ENCODE measurements at places on chromosomes 7 and 10.
A peak's percentile ranks its signal among the peaks of the same experiment; 100 is the strongest.

GRCh38 chr10:98881789-98882188 lies 353.9 kb downstream of the HPSE2 start:
- DNase-seq: no peak

GRCh38 chr7:46315891-46316290 lies 394.8 kb upstream of the IGFBP3 start:
- DNase-seq: no peak

DNA sequence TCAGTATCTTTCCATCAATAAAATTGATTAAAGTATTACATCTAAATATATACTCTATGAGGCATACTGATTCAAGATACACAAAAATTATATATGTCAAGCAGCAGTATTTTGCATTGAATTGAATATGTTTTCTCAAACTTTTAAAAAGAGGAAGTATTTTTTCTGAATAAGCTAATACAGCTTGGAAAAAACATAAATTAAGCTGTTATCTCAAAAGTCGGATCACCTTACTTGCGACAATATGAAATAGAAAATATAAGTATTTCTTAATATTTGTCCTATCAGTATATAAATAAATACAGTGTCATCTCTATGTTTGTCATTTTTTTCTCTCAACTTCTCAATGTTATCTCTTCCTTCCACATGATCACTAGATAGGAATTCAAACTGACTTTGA lies 139.3 kb downstream of the MBL2 start:
- DNase-seq: no peak

- DNase-seq: no peak
Measured at GRCh38 chr10:63030536-63030935, 102.6 kb upstream of the NRBF2 start.

- no peak for DNase-seq
Measured at GRCh38 chr10:99685597-99685967, 26.3 kb downstream of the ENTPD7 start.

- no peak for DNase-seq
Measured at GRCh38 chr7:127393368-127394058, 1.0 kb upstream of the ZNF800 start.

GRCh38 chr10:75165684-75166622 lies 44.6 kb upstream of the VDAC2 start:
- DNase-seq: no peak

DNA sequence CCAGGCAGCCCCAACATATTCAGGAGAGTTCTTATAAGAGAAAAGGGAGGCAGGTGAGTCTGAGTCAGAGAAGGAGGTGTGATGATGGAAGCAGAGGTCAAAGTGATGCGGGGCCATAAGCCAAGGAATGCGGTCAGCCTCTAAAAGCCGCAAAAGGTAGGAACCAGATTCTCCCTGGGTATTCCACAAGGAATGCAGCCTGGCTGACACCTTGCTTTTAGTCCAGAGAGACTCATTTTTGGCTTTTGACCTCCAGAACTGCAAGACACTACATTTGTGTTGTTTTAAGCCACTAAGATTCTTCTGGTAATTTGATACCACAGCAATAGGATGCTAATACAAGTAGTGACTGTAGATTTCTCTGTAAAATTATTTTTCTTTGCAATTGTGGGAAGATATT lies 151.5 kb upstream of the EEPD1 start:
- DNase-seq: no peak

DNA sequence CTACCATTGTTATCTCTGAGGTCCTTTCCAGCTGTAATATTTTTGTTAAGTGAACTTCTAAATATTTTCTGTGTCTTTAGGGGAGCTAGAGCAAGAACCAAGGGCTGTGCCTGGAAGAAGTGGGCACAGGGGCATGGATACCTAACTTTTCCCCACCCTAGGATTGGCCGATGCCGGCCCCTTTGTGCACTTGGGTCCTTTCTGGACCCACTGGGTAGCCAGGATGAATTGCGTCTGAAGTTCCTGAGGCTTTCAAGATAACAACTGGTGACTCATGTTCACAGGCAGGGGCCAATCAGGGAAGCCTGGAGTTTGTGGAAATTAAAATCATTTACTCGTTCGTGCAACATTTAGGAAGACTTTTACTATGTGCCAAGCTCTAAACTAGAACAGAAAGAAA lies 758 bp downstream of the DPCD start:
- no peak for DNase-seq

GRCh38 chr7:13797545-13797944 lies 191.9 kb downstream of the ETV1 start:
- no peak for DNase-seq

DNA sequence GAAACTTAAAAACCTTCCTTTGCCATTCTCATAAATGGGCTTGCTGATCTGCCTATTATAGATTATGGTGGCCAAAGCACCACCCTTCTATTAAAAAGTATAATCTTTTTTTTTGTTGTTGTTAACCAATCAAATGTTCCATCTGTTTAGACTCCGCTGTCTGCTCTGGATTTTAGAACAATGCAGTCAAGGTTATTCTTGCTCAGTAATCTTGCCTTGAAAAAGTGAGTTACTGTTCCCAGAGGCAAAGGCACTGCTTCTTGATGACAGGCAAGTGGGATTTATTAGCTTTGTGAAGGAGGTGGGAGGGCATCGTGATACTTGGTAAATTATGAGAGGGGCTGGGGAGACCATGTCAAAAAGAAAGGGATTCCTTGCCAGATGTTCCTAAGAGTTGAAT lies 143.5 kb downstream of the KIAA1217 start:
- no peak for DNase-seq

- peak; percentile 92 for DNase-seq
Measured at GRCh38 chr7:90211391-90212148, at the start of gene STEAP2. Gene STEAP2, plus strand, starts transcription at chr7:90211740. Its CDS starts 13,343 bp downstream, at chr7:90225083.

GRCh38 chr7:54712820-54713219 lies 46.2 kb downstream of the SEC61G start:
- DNase-seq: no peak

DNA sequence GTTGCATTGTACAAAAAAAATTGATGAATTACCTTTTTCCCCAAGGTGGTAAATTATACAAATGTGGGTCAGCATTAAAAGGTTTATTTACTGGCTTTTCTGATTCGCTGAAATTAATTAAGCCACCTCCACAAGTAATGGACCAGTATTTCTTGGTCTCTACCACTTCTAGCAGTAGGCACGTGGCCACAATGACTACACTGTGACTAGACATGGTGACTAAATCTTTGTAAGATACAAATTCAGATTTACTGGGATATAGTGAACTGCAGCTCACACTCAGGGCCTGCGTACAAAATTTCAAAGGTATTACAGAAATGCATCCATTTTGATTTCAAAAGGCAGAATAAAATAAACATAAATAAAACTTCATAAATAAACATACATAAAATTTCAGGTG lies 10.9 kb downstream of the HPSE2 start:
- DNase-seq: no peak

DNA sequence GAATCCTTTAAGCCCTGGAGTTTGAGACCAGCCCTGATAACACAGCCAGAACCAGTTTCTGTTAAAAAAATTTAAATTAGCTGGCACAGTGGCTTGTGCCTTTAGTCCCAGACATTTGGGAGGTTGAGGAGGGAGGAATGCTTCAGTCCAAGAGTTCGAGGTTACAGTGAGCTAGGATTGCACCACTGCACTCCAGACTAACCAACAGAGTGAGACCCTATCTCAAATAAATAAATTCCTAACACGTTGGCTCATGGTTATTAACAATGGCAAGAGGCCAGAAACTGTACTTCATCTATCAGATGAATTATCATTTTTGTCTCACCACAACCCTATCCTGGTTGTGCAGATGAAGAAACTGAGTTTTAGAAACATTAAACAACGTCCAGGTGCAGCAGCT lies 2.1 kb upstream of the PPIA start:
- no peak for DNase-seq

DNA sequence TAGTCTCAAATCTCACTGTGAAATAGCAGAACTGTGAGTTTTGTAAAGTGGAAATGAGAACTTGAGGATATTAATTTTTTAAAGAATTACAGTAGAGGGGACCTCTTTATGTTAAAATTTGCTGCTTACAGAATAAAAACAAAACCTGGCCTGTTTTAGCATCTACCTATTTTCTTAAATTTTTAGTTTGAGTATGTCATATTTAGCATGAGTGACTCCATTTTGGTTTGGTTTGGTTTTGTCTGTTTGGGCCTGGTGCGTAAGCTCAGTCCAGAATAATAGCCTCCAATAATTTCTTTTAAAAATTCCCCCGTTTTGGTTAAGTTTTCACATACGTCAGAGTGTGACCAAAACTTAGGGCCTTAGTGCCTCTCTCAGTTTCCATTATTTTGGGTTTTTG lies 152.0 kb upstream of the ZNF92 start:
- DNase-seq: no peak

GRCh38 chr7:122550545-122550944 lies 148.4 kb downstream of the RNF133 start:
- DNase-seq: no peak

- no peak for DNase-seq
Measured at GRCh38 chr7:13016592-13017332, 329.3 kb downstream of the ARL4A start.

- no peak for DNase-seq
Measured at GRCh38 chr7:93429563-93429962, 145.0 kb downstream of the CALCR start.

GRCh38 chr7:83684928-83685327 lies 36.0 kb upstream of the SEMA3E start:
- no peak for DNase-seq

DNA sequence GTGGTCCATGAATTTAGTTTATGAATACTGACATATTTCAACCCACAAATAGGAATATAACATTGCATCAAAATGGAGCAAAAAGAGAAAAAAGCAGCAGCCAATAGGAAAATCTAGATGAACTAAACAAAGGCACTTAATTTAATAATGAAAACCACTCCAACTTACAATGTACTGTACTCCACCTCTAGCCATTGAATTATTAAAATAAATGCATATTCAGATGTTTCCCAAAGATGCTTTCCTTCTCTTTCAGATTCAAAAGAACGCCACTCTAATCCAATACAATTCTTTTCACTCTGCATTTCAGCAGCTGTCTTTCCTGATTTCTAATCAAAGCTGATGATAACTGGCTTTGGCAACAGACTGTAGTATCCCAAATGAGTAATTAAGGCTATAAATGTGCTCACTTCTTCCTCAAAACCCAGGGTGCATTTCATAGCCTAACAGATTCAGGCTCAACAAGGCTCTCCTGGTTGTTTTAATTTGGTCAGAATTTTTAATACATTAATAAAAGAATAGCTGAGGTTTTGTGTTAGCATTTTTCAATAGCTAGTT lies 577.1 kb downstream of the PARD3 start:
- no peak for DNase-seq

- DNase-seq: no peak
Measured at GRCh38 chr10:132328738-132329137, 3.3 kb upstream of the LRRC27 start.

DNA sequence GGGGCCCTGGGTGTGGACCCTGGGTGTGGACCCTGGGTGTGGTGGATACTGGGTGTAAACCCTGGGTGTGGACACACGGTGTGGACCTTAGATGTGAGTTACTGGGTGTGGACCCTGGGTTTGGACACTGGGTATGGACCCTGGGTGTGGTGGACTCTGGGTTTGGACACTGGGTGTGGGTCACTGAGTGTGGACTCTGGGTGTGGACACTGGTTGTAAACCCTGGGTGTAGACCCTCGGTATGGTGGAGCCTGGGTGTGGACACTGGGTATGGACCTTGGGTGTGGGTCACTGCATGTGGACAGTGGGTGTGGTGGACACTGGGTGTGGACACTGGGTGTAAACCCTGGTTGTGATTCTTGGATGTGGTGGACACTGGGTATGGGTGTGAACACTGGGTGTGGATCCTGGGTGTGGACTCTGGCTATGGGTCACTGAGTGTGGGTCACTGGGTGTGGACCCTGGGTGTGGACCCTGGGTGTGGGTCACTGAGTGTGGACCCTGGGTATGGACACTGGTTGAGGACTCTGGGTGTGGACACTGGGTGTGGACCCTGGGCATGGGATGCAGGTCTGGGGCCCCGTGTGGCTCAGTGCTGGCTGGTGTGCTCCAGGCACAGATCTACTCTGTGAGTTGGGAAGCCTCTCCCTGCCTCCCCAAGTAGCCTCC lies 356.2 kb downstream of the GLRX3 start:
- no peak for DNase-seq

DNA sequence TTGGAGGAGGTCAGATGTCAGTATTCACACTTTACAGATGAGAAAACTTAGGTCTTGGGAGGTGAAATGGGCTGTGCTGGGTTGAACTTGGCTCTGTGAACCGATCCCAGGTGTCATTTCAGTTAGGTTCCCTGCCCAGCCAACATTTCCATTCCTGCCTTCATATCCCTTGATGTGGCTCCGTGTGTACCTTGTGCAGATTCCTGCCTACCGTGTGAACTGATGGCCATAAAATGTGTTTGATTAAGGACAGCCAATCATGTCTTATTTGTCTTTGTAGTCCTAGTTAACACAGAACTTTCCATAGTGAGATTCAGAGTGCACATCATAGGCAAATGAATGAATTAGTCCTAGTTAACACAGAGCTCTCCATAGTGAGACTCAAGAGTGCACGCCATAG lies 101.0 kb upstream of the GATA3 start:
- DNase-seq: no peak

DNA sequence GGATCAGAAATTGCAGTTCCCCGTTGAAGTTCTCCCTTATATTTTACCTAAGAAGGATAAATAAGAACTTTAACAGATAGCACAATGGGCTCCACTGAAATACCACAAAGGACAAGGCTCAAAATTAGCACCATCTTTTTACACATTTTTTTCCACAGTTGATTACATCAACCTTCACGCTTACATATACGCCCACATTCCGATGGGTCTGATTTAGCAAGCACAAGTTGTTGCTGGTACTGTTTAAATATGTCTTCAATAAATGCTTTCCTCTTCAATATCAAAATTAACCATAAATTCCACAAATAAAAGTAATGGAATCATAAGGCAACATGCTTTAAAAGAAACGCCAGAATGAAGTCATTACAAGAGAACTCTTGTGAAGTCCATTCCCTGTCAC lies 79.5 kb downstream of the NEBL start:
- no peak for DNase-seq

- DNase-seq: no peak
Measured at GRCh38 chr7:128234476-128235026, 6.5 kb upstream of the LEP start.

- no peak for DNase-seq
Measured at GRCh38 chr10:122657729-122658128, 41.9 kb downstream of the C10orf120 start.

DNA sequence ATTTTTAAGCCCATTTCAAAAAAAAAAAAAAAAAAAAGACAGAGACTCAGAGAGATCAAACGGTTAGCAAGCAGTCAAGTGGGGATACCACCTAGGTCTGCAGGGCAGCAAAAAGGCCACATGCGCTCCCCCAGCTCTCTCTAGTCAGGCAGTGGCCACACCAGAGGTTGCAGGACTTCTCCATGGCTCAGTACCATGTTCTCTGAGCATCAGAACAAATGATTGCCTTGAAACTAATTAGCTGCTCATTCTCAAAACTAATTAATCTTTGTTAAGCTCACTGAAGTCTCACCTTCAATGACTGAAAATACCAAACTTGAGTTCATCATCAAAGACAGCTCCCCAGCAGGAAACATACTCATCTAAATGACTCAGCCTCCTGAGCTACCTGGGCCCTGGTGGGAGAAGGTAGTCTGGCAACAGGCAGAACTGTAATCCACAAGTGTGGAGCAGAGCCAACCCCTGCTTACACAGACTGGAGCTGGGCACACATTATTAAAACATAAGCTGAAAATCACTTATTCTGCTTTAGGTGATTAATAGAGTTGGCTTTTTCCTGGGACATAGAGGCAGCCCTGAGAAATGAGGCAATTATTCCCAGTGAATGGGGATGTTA lies 319.6 kb downstream of the GRID1 start:
- no peak for DNase-seq

- DNase-seq: no peak
Measured at GRCh38 chr10:96840841-96841518, 8.9 kb downstream of the LCOR start.

Data from fibroblast of the conjunctiva (primary cell).